ENCODE measurements at places on chromosomes 7 and 10.

DNA sequence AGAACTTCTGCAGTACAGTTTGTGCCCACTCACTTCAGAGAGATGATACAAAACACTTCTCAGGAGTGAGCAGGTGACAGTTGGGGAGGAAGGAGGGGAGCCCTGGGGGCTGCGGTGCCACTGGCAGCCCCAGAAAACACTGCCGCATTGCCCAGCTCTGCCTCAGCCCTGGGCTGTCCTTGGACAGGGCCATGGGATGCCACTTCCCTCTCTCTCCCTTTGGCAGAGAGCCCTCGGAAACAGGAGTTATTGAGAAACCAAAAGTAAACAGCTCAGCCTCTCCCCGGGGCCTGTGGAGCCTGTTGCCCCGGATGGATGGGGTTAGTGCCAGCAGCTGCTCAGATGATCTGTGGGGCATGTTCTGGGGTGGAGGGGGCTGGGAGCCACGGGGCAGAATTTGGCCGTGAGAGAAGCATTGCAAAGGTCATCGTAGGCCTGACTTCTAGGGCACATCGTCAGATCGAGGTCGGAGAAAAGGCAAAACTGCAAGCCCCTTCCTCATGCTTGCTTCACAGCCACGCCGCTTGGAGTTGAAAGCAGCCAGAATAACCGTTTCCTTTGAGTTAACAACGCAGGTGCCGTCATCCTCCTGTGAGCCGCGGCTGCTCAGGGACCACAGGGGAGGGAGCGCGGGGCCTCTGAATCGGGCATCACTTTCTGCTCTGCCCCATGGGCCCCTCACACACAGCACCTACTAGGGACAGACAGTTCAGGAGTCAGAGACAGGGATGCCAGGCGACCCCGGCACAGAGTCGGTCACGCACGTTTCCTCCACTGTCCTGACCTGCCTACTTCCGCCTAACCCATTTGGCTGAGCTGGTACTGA is 256.4 kb downstream of the CAMK1D start:
- peak; percentile 17 for DNase-seq

GRCh38 chr10:35896001-35896400 is 253.9 kb upstream of the FZD8 start:
- DNase-seq: no peak

- DNase-seq: no peak
Observed at GRCh38 chr7:106121189-106121810, 9.2 kb upstream of the SYPL1 start.

DNA sequence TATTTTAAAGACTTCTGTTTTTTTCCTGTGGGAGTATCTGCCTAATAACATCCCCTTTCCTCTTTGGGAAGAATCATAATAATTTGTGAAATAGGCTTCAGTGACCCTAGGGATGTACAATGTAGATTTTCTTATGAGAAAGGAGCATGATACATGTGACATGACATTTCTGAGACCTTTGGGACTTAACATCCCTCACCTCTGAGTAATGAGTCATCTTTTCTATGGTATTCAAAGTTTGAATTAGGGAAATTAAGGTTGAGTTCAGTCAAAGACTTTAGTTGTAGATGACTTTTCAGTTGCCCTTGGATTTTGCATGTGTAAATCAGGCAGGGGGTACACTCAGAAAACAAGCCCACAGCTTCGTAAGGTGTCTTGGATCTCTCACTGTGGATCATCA is 14.3 kb downstream of the GRK5 start:
- no peak for DNase-seq

DNA sequence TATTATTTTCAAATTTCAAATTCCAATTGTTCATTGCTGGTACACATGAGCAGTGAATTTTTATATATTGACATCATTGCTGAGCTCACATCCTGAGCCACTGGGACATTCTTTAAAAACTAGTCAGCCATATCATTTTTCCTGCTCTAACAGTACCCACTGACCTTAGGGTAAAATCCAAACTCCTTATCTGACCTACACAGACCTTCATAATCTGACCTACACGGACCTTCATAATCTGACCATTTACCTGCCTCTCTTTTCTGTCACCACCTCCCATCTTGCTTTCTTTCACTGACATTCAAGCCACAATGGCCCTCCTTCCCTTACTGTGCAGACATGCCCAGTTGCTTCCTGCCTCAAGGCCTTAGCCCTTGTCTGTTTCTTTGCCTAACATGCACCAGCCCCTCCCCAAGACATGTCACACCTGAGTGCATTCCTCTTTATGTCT is 16.1 kb upstream of the CUZD1 start:
- DNase-seq: no peak

GRCh38 chr7:106736508-106737201 is 75.7 kb upstream of the CCDC71L start:
- DNase-seq: peak; percentile 23

DNA sequence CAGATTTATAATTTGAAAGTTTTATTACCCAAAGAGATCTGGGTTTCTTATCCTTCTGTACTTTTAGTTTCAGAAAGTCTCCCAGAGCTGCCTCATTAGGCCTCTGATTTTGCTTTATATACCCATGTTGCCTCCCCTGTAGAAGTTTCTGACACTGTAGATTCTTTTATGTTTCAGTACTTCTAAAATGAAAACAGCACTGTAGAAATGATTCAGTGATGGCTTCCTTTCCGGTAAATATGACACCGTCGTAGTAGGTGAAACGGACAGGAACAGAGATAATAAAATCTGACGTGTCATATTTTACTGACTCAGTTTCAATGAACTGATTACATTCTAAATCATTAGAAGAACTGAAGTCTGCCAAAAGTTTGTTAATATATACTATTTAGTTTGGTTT is 272.7 kb downstream of the TWIST1 start:
- DNase-seq: no peak
